ENCODE measurements at places on chromosomes 5 and 9. TPM values are rescaled to one million over a fixed set of nuclear protein-coding genes. Genes with fewer than 3 reads are reported as not detected.

GRCh38 chr9:89793551-89793950 is 188.7 kb downstream of the GADD45G start:
- DNase-seq: no peak

- DNase-seq: no peak
Observed at GRCh38 chr5:141338538-141339306, at the start of gene PCDHGA2. Gene PCDHGA2 (plus strand): TSS chr5:141338760.

GRCh38 chr9:101737705-101738565 is 512 bp downstream of the GRIN3A start:
- no peak for DNase-seq

DNA sequence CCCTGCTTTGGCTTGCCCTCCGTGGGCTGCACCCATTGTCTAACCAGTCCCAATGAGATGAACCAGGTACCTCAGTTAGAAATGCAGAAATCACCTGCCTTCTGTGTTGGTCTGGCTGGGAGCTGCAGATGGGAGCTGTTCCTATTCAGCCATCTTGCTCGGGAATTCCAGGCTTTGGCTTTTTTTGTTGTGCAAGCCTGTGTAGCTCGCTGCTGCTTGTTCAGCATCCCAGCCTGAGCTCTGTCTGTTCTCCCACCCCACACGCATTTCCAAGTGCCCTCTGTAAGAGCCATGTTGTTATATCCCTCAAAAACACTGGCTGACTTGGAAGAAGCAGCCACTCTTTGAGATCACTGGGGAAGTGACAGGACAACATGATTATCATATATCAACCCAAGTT is 101.6 kb upstream of the DPYSL3 start:
- no peak for DNase-seq

DNA sequence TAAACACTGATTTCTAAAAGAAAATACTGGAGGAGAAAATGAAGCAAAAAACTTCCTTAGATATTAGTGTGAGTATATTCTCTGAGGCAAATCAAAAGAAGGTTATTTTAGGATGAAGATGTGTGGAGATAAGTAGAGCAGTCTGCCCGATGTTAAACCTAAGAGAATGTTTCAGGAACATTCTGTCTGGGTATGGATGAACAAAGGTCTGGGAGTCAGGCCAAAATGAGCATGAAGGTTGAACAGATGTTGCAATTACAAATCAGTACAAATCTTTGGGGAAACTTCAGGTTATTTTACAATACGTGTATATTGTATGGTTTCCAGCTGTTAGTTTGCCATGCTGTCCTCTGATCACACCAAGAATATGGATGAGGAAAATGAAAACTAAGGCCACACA is 14.4 kb upstream of the CEP78 start:
- no peak for DNase-seq

GRCh38 chr5:80090884-80091166 is 55.7 kb downstream of the THBS4 start:
- DNase-seq: no peak

GRCh38 chr9:30977965-30978364 is 1406.5 kb upstream of the ACO1 start:
- no peak for DNase-seq

DNA sequence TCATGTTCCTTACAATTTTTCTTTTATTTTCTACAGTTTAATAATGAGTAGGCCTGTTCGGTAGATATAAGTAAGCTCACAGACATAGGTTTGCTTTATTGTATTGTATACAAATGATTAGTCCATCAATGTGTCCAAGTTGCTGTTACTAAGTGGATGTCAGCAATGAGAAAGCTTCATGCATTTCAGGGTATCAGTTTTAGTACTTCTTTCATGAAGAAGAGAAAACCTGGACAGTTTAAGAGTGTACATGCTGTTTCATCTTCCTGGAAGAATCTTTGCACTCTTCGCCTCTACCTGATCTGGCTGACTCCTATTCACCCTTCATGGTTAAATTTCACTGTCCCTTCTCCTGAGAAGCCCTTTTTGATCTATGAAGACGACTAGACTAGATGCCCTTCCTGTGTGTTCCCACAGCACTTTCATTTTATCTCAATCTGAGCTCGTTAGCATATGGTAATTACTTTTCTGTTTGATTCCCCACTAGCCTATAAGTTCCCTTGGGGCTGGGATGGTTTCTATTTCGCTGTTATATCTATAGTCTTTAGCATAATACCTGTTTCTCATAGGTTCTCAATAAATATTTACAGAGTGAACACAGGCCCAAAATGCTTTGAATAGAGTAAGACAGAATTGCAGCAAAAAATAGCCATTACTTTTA is 70.7 kb downstream of the CETN3 start:
- DNase-seq: no peak

DNA sequence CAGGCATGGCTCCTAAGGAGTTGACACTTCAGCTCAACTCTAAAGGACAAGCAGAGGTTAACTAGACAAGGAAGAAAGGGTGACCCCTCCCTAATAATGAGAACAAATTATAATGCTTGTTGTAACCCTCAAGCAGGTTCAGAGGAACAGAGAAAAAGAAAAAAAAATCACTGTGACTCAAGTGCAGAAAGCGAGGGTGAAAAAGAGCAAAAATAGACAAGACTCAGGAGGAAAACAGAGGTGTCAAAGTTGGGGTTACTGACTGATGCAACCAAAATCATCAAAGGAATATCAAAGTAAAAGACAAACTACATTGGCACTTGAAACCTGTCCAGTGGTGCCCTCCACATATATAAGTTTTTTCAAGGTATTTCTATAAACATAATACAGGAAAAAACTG is 28.4 kb downstream of the FBXW11 start:
- no peak for DNase-seq

GRCh38 chr9:18245911-18246310 is 228.0 kb upstream of the ADAMTSL1 start:
- DNase-seq: no peak

DNA sequence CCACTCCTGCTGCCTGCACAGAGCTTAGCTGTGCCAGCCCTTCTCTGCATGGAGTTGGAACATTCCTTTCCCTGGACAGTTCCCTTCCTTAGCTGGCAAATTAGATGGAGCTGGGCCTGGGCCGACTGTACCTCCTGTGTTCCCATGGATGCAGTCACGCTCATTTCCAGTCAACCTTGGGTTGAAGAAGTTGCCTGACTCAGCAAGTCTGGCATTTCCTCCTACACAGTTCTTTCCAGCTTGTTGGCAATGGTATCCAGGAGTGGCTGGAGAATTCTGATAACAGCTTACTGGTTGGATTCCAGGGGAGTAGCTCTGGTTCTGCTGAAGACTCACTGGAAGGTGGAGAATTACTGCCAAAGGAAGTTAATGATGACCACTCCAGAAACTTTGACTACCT is 9.2 kb upstream of the TAF1L start:
- no peak for DNase-seq

DNA sequence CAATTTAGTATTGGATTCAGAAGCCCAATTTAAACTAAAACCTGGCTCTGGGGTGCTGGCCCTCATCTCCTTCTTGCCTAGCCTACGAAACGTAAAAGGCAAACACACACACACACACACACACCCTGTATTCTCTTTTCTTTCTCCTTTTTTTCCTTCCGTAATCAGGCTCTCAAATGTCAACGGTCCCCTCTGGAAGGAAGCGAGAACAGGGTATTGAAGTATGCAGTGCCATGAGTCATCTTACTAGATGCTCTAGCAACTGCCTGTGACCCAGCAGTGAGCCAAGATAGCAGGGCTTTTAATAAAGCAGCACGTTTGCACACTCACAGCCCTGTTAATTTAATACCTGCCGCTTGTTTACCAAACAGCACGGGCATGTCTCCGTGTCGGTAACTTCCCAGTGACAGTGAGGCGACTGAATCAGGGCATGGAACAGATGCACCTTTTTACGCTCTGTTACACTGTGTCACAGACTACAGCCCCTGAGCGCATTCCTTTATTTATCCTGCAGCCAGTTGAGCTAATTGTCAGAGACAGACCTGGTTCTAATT is 243.8 kb downstream of the BNC2 start:
- DNase-seq: no peak

DNA sequence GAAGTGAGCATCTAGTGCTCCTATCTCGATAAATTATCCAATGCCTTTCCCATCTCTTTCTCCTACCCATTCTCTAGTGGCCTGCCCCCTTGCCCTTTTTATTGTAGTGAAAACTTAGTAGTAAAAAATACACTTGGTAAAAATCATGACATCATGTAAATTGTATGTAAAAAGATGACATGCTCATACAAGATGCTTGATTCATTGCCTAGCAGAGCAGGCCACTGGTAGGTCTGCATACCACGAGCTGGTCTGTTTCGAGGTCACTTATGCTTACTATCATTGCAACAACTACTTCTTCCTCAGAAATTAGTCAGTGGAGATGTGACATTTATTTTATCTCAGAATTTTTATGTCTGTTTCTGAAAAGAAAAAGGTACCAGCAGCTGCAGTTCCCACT is 177.3 kb downstream of the C9orf152 start:
- DNase-seq: no peak

The TEK gene
- polyA plus RNA-seq: 49.6 TPM

The PCDHB8 gene
- 3.7 TPM for polyA plus RNA-seq

The OGN gene
- polyA plus RNA-seq: 88.9 TPM

The PGM5 gene
- 56.7 TPM for polyA plus RNA-seq

The ANKS6 gene
- polyA plus RNA-seq: 25.7 TPM

The TAF11L10 gene
- not detected for polyA plus RNA-seq

The ZNF454 gene
- 11.0 TPM for polyA plus RNA-seq

The C7 gene
- polyA plus RNA-seq: 531 TPM

The AGXT2 gene
- 0.13 TPM for polyA plus RNA-seq

All from left lung (tissue), 14 donors.